ENCODE measurements at places on chromosomes 6 and 20.

- peak; percentile 83 for DNase-seq
These were observed 319.7 kb upstream of the TCF21 start for GRCh38 chr6:133568970-133569889.

- DNase-seq, result no peak
These were observed 160.2 kb downstream of the QRSL1 start for GRCh38 chr6:106789428-106790148.

DNA sequence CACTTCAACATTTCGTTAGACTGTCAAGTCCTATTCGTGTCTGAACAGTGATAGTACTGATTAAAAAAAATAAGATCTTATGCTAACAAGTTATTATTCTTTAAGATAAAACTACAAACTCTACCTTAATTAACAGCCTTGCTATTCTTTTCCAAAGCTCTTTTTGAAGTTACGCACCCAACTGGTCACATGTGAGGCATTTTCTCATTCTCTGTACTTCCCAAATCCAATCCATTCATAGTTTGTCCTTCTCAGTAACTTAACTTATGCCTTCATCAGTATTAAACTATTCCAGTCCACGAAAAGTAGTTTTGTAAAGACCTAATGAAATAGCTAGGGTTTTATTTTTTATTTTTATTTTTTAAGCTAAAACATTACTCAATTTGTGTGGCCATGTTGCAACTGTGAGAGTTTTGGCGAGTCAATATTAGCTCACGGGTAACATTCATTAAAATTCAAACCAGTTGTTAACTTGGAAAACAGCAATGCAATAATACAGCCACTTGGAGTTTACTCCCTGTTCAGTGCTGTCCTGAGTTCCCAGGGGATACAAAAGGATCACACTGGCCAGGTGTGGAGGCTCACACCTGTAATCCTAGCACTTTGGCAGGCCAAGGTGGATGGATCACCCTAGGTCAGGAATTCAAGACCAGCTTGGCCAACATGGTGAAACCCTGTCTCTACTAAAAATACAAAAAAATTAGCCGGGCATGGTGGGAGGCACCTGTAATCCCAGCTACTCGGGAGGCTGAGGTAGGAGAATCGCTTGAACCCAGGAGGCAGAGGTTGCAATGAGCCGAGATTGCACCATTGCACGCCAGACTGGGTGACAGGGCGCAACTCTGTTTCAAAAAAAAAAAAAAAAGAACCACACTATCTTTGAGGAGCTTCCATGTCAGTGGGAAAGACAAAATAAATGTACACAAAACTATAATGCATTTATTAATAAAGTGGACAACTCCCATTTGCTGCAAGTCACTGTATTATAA is 27.9 kb upstream of the EEF1A1 start:
- no peak for DNase-seq

- DNase-seq, result no peak
These were observed 18.4 kb upstream of the IFNGR1 start for GRCh38 chr6:137237413-137238170.

DNA sequence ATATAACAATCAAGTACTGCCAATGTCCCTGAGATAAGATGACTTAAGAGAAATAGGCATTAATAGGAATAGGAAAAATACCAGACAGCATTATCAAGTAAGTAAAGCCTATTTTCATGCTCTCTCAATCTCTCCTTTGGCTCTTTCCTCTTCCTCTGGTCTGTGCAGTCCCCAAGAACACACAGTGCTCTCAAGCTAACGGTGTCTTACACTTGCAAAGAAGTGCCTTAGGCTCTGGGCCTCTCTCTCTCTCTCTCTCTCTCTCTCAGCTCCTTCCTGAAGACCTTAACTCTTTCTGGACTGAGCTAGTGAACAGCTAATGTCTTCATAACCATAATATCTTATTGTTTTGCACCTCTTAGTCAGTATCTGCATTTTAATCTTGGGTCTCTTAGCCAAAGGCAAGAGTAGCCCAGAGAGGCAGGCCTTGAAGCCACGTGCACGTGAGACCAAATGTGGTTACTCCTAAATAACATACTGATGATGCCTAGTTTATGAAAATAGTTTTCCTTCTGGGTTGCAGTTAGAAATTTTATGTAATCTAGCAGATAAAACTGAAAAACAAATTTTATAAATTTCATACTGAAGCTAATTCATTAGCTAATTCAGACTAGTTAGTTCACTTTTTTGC is 70.8 kb downstream of the TPD52L1 start:
- no peak for DNase-seq

GRCh38 chr6:157695301-157696040 is 127.6 kb upstream of the SNX9 start:
- DNase-seq, result no peak

- no peak for DNase-seq
These were observed 3.7 kb downstream of the GRIK2 start for GRCh38 chr6:101397199-101397598.

DNA sequence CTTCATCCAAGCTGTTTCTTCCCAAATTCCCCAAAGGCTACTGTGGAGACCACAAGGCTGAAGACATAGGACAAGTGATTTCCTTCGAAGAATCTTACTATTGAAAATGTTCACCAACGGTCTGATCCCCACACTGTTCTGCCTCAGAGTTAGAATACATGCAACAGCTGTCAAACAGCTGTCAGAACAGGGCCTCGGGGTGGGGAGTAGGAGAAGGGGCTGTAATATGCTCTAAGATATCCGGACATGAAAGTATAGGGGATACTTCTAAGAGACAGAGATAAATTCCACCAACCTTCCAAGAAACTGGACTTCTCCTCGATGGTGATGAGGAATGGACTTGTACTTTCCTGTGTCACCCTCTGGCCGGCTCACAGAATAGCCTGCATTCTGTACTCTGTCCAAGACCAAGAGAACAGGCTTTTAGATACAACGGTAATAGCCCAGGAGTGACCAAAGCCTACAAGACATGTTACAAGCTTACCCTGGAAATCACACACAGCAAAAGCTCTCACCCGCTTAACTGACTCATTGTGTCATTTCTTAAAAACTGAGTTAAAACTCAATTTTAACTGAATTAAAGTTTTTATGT is 69.2 kb upstream of the PTGIS start:
- peak; percentile 69 for DNase-seq

DNA sequence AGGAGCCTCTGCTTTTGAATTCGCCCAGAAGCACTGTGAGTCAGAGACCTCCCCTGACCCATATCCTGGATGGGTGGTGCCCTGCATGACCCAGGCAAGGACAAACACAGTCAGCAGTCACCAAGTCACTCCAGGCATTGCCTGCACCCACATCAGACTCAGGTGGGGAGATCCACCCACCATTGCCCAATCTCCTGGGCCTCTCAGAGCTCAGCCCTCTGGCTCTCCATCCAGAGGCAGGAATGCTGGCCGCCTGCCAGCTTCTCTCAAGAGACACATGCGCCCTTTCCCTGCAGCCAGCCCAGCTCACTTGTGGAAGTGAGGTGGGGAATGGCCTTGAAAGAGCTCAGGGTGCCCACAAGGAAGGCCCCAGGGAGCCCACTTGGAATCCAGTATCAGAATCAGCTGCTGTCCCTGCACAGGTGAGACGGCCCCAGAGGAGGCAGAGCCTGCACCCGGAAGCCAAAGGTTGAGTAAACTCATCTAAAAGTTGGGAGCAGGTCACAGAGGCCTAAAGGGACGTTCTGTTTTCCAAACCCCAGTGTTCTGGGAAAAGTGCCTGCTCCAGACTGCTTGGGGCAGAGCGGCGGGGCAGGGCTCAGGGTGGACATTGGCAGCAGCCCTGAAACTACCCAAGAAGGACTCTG is 129.8 kb downstream of the PREX1 start:
- DNase-seq, result peak; percentile 78

- no peak for DNase-seq
These were observed 208.2 kb downstream of the DLL1 start for GRCh38 chr6:170082531-170083187.

GRCh38 chr20:36847009-36847709 is 28.8 kb upstream of the TLDC2 start:
- DNase-seq, result peak; percentile 64

DNA sequence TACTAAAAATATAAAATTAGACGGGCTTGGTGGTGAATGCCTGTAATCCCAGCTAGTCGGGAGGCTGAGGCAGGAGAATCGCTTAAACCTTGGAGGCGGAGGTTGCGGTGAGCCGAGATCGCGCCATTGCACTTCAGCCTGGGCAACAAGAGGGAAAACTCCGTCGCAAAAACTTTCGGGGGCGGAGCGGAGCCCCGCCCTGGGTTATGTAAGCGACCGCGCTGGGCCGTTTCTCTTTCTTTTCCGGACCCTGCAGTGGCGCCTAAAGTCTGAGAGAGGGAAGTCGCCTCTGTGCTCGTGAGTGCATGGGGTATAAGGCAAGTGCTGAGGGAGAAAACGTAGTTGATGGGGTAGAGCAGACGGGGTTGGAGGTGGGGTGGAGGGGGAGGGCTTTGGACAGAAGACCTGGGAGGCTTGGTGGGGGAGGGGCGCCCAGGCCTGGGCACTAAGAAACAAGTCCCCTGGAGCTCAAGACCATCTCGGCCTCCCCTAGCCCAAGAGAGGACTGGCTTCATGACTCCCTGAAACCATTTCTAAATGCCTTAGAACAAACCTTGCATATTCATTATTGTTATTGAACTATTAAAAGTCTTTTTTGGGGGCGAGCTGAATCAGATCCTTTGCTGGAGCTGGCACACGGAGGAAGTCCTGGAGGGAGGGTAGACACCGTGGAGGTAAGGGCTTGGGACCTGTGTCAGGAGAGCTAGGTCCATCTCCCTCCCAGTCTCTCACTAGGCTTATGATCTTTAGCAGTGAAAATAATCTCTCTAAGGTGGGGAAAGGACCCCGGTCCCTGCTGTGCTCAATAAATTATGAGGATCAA is 2.7 kb upstream of the MICA start:
- peak; percentile 21 for DNase-seq

GRCh38 chr6:6972456-6972855 is 135.3 kb upstream of the RREB1 start:
- no peak for DNase-seq

DNA sequence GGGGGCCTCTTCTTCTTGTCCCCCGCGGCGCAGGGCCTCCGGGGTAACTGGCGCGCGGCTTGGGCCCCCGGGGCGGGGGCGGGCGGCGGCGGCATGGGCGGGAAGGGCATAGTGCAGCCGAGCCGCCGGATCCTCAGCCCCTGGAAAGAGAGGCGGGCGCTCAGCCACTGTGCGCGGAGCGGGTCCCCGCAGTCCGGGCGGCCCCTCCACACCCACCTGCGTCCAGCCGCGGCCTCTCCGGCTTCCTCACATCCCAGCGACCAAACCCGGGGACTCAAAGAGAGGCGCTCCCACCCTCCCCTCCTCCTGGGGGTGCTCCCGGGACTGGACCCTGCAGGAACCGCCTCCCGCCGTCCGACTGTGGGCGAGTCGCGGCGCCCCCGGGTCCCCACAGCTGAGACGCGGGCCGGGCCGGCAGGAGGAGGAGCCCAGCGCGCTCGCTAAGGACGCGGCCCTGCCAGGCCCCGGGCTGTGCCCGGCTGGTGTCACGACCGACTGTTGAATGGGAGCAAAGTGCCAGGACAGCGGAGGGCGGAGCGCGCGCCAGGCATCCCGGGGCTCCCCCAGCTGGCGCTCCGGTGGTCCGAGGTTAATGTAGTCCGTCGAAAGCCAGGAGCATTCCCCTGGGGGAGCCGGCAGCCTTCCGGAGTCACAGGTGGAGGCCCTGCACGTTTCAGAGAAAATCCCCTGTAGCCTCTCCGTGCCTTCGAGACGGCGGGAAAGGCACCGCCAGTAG is at the start of gene PRR18:
TSS of gene PRR18 (minus strand) at position 360 of the 736 bp plus-strand sequence. CDS start at position 110, 250 bp downstream.
- DNase-seq, result peak; percentile 42

DNA sequence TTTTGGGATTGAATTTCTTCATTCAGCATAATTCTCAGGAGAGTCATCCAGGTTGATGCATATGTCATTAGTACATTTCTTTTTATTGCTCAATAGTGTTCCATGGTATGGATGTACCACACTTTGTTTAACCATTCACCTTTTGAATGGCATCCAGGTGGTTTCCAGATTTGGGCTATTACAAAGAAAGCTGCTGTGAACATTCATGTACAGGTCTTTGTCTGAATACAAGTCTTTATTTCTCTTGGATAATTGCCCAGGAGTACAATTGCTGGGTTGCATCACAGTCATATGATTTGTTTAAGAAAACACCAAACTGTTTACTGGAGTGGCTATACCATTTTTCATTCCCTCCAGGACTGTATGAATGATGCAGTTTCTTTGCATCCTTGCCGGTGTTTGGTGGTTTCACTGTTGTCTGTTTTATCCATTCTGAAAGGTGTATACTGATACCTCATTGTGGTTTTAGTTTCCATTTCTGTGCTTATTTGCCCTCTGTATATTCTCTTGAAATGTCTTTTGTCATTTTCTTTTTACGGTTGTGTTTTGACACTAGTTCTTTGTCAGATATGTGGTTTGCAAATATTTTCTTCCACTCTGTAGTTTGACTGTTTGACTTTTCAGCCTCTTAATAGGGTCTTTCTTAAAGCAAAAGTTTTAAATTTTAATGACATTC is 8.8 kb downstream of the CDKAL1 start:
- DNase-seq, result no peak

DNA sequence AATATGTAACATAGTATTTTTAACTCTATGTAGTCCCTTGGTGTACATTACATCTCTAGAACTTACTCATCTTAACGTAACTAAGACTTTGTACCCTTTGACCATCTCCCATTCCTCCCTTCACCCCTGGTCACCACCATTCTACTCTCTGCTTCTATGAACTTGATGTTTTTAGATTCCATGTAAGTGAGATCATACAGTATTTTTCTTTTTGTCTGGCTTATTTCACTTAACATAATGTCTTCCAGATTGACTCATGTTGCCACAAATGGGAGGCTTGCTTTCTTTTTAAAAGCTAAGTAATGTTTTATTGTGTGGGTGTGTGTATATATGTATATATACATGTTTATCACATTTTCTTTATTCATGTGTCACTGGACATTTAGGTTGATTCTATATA is 55.8 kb downstream of the TMEM200A start:
- DNase-seq, result no peak

DNA sequence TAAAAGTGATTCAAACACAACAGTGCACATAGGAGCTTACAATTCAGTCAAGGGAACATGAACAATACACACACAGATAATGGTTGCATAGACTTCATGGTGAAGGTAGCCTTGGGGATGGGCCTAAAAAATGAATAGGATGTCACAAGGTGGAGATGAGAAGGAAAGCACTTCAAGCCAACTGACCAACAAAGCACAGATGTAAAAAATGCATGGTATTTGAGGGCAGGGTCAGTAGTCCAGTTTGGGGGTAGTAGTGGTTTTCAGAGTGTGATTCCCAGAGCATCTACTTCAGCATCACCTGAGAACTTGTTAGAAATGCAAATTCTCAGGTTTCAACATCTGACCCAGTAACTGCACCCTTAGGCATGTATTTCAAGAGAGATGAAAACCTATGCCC is 88.9 kb downstream of the PERP start:
- DNase-seq, result no peak

- DNase-seq, result no peak
These were observed 173.3 kb downstream of the CENPW start for GRCh38 chr6:126513198-126513597.

GRCh38 chr6:170366248-170366960 is 59.8 kb downstream of the FAM120B start:
- no peak for DNase-seq

- no peak for DNase-seq
These were observed 83.1 kb downstream of the KCNQ5 start for GRCh38 chr6:72704979-72705378.

Data from tongue (tissue), 3 donors.